ENCODE measurements at places on chromosomes 2 and 18. TPM values are rescaled to one million over a fixed set of nuclear protein-coding genes. Genes with fewer than 3 reads are reported as not detected.

Gene HK2
- polyA plus RNA-seq, result 18.0 TPM

Gene KCNIP3
- 2.0 TPM for polyA plus RNA-seq

Gene EFR3B
- 0.11 TPM for polyA plus RNA-seq

Gene SMYD1
- 0.04 TPM for polyA plus RNA-seq

Gene MAP3K2
- 3.5 TPM for polyA plus RNA-seq

Gene ANKRD53
- 1.0 TPM for polyA plus RNA-seq

Gene FABP1
- polyA plus RNA-seq, result 1.8 TPM

Gene FER1L5
- 0.02 TPM for polyA plus RNA-seq

Gene ALPG
- not detected for polyA plus RNA-seq

Gene IL1B
- 4.3 TPM for polyA plus RNA-seq

Gene BMP10
- polyA plus RNA-seq, result not detected

Gene DAW1
- polyA plus RNA-seq, result 0.01 TPM

Gene RAPGEF4
- polyA plus RNA-seq, result 1.7 TPM

Gene ADGRF3
- 0.11 TPM for polyA plus RNA-seq

Gene FBXO48
- 0.44 TPM for polyA plus RNA-seq

Gene ESPNL
- 0.12 TPM for polyA plus RNA-seq

Gene CHST9
- polyA plus RNA-seq, result 0.26 TPM

Gene TMX3
- 9.5 TPM for polyA plus RNA-seq

Gene RASGRP3
- polyA plus RNA-seq, result 0.71 TPM

Gene CPLX4
- not detected for polyA plus RNA-seq

Gene HOXD9
- polyA plus RNA-seq, result 0.99 TPM

Gene CYS1
- polyA plus RNA-seq, result 0.94 TPM

Gene GRHL1
- polyA plus RNA-seq, result 94.7 TPM

Gene APCDD1
- 16.2 TPM for polyA plus RNA-seq

Gene DLX2
- polyA plus RNA-seq, result not detected

Gene SAG
- polyA plus RNA-seq, result not detected

Gene ALK
- 0.04 TPM for polyA plus RNA-seq

Gene PRKAG3
- polyA plus RNA-seq, result 0.02 TPM

Gene KCNS3
- polyA plus RNA-seq, result 3.8 TPM

Gene BOLL
- polyA plus RNA-seq, result not detected

Gene CROCC2
- polyA plus RNA-seq, result 0.16 TPM

Gene ST8SIA5
- 0.06 TPM for polyA plus RNA-seq

Gene TTR
- polyA plus RNA-seq, result 0.16 TPM

Gene TRIP12
- polyA plus RNA-seq, result 17.9 TPM

Gene XIRP2
- polyA plus RNA-seq, result 0.10 TPM

Gene PAIP2B
- 4.7 TPM for polyA plus RNA-seq

Gene CRACDL
- polyA plus RNA-seq, result 15.8 TPM

Gene LAMA1
- polyA plus RNA-seq, result 0.27 TPM

Gene NT5DC4
- not detected for polyA plus RNA-seq

Gene RAD51AP2
- 0.28 TPM for polyA plus RNA-seq

Gene PER2
- 12.6 TPM for polyA plus RNA-seq

Gene RUFY4
- 0.28 TPM for polyA plus RNA-seq

Gene AFF3
- 1.0 TPM for polyA plus RNA-seq

Gene IL1R2
- 67.4 TPM for polyA plus RNA-seq

Gene SF3B1
- polyA plus RNA-seq, result 231 TPM

Gene RND3
- 151 TPM for polyA plus RNA-seq

Gene CAPN13
- polyA plus RNA-seq, result 1.5 TPM

Gene ERMN
- polyA plus RNA-seq, result 0.06 TPM

Gene MALT1
- polyA plus RNA-seq, result 13.5 TPM

Gene GTF2A1L
- 1.6 TPM for polyA plus RNA-seq

Gene NCOA1
- polyA plus RNA-seq, result 13.7 TPM

Gene CRYGC
- polyA plus RNA-seq, result not detected

Gene IL36B
- 1.5 TPM for polyA plus RNA-seq

Gene SP5
- 0.43 TPM for polyA plus RNA-seq

Gene LRP1B
- 0.02 TPM for polyA plus RNA-seq

Gene SIX3
- not detected for polyA plus RNA-seq

Gene CEBPZOS
- 53.7 TPM for polyA plus RNA-seq

Gene LNPK
- 6.0 TPM for polyA plus RNA-seq

Gene UGT1A4
- polyA plus RNA-seq, result 0.69 TPM
